ENCODE measurements at places on chromosomes 11 and 22.

GRCh38 chr11:46649180-46649738, 31.9 kb downstream of the ATG13 start:
- peak; percentile 27 for DNase-seq

DNA sequence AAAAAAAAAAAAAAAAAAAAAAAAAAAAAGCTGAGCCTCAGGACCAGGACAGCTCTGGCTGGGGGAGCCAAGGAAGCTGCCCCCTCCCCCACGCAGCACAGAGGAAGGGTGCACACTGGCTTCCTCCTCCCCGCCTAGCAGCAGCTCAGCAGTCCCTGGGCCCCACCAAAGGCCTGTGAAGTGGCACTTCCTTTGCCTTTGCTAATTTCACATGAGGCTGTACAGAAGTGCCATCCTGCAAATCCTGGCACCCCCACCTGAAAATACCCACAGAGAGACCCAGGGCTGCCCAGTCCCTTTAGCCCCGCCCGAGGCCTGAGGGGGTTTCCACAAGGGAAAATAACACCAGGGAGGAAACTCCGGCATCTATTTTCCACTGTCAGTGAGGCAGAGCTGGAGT, 3.9 kb downstream of the RHOG start:
- DNase-seq: no peak

DNA sequence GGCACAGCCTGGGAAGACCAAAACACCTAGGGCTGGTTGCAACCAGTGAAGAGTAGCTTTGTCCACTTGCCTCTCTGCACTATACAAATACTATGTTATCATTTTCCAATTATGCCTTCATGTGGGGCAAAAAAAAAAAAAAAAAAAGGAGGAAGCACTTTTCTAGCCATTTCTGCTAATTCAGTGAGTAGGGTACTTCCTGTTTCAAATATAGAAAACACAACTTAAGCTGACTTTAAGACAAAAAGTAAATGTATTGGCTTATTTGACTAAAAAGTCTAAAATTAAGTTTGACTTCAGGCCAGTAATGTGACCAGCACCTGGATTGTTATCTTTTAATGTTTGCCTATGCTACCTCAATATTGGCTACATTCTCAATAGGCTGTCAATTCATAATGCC, 15.3 kb downstream of the CCDC73 start:
- DNase-seq: no peak

DNA sequence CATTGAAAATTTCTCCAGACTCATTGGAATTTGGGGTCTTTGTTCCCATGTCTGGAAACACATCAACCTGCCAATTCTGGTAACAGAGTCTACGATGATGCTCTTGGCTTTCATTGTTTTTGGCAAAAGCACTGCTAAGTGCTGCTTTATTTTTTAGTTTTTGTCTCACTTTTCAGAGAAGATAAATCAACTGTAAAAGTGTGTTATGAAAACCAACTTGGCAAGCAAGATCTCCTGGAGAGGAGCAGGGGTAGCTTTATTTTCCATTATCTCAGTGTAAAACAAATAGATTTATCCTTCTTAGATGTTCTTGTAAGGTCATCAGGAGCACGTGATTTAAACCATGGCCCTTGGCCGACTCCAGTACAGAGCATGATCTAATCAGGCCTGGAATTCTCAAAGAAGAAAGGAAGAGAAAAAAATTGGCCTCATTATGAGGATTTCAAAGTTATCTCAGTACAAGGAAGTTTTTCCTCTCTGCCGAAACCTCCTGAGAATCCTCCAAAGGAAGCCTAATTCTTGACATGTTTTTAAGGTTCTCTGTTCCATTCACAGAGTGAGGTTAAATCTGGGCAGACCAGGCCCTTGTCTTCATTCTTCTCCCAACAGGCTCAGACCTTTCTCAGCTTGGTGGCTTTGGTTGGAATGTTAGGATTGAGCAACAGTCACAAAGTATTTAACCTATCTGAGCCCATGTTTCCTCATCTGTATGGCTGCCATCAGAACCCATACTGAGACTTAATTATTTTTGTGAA, 16.4 kb upstream of the PAMR1 start:
- DNase-seq: peak; percentile 23

DNA sequence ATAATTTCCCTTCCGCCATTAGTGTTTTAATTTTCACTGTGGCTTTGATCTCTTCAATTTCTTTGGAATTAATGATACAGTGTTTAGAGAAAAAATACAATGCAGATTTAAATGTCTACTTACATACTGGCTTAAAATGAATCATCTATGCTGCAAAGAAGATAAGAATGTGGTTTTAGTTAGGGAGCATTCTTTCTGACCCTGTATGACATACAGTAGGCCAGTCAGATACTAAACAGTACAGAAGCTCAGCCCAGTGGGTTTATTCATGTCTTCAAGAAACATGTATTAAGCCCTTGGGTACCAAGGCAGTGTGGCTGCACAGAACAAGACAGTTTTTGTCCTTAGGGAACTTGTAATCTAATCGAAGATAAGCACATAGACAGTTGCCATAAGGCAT, 268.8 kb downstream of the DDX10 start:
- no peak for DNase-seq

- no peak for DNase-seq
These were observed 645 bp upstream of the GAS2L1 start for GRCh38 chr22:29305836-29306174.

DNA sequence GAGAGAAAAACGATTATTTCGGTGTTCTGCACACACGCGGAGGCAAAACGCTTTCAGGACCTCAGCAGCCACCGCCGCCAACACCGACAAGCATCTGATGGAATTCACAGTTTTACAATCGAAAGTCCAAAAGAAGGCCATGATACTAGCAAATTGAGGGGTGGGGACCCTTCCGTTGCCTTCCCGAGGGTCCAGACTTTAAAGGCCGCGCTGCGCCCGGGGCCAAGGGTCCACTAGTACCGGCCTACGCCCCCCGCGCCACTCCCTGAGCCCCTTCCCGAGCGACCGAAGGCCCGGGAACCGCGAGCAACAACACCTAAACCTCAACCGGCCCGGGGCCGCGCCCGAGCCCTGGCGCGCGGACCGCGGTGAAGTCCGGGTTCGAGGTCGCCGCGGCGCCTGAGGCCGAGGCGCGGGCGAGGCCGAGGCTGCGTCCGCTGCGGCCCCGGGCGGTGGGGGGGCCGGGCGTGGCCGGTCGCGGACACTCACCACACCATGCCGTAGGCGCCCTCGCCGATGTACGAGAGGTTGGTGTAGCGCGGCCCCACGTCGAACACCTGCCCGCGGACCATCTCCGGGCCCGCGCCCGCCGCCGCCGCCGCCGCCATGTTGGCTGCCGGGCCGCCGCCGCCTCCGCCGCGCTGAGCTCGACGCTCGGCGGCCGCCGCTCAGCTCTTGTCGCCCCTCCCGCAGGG, 465 bp downstream of the MAPK1 start:
- DNase-seq: peak; percentile 5

DNA sequence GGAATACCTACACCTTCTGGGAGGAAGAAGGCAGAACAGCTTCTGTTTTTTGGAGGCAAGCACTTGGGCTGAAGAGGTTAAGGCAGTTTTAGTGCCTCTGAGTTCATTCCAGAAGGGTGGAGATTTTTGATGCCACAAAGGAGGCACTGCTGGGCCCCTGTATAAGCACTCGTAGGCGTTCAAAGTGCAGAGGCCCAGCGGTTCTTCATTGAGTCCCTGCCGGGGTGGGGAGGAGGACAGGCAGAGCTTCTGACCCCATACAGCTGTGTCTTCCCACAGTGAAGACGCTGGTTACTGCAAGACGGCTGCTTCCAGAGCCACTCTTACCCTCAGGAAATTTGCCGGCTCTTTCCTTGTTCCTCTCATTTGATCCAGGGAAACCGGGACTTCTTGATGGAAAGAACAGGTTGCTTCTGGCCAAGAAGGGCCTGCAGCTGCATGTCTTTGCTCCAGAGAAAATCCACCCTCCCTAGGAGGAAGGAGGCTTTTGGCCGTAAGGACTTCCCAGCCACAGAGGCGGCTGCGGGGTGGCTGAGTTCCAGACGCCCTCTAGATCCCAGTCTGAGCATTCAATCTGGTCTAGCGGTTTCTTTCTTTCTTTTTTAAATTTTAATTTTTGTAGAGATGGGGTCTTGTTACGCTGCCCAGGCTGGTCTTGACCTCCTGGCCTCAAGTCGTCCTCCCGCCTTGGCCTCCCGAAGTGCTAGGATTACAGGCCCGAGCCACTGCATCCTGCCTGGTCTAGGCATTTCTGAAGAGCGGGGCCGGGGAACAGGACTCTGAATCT, 9.4 kb downstream of the ADAMTS15 start:
- no peak for DNase-seq

- no peak for DNase-seq
These were observed 29.8 kb downstream of the KCNE3 start for GRCh38 chr11:74437441-74438042.

DNA sequence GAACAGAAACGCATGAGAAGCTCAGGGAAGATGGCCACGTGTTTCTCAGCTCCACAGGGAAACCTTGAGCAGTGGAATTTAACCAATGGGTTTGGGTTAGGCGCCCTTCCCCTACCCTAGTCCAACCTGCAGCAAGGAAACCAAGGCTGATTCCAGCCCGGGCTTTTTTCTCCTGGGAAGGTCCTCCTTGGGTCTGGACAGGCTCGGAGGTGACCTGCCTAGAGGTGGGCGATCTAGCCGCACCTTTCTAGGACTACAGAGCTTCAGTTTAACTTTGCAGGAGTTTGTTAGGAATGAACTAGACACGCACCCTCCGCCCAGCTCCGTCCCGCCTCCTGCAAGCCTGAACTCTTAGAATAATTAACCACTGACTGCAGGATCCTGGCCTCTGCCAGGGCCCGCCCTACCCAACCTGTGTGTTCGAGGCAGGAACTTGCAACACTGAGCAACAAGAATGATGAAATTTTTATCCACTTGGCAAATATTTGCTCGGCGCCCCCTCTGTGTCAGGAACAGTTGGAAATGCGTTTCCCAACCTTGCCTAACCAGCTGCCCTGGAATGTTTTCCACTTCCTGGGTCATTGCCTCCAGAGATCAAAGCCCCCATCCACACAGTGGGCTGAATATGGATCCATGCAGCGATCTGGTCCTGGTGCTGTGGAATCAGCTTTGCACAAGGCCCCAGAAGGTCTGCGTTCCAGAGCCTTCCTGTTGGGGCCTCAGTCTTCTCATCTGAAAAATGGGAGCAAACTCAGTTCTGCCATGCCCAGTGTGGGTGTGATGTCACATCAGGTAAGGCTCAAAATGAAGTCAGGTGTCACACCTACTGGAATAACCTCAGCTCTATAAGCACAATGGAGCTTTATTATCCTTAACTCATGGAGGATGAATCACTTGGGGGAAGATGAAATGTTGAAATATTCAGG, 13.3 kb downstream of the MPST start:
- peak; percentile 87 for DNase-seq

DNA sequence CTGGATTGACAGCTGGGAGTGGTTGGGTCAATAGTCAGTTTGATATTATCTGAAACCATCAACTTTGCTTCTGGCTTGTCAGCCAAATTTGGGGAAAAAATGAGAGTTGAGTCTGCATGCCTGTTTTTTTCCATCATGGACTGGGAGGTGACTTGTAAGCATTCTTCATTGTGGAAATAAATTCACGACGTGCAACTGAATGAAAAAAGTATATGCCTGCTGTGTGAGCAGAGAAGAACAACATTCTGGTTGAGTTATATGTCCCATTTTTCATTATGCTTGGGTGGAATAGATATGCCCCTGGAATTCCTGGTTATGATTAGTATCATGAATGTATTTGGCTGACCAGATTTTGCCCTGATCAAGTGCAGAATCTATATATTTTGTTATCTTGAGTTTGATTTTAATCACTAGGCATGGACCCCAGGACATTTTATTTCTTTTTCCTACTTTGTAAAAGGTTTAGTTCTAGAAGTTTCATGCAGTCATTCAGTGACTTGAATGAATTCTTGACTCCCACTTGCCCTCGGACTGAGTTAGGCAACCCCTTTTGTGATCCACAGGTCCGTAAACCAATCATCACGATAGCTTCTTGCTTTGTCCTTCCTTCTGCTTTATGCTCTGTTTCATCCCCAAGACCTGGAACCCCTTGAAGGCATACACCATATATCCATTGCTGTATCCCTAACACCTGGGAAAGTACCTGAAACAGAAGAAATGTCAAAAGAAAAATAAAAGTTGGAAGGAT, 205.8 kb downstream of the NAV2 start:
- no peak for DNase-seq

GRCh38 chr11:120936356-120936755, 87.5 kb upstream of the TBCEL start:
- no peak for DNase-seq

DNA sequence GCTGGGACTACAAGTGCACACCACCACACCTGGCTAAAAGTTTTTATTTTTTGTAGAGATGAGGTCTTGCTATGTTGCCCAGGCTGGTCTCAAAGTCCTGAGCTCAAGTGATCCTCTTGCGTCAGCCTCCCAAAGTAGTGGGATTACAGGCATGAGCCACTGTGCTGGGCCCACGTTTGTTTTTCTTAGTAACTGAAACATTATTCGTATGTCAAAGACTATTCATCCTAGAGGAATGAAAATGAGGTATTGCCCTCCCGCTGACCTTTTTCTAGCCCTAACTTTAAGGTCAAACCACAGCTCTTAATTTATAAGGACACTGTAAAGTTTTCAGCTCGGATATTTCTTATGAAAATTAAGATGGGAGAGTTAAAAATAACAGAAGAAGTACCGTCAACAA, 33.2 kb upstream of the PAX6 start:
- no peak for DNase-seq

DNA sequence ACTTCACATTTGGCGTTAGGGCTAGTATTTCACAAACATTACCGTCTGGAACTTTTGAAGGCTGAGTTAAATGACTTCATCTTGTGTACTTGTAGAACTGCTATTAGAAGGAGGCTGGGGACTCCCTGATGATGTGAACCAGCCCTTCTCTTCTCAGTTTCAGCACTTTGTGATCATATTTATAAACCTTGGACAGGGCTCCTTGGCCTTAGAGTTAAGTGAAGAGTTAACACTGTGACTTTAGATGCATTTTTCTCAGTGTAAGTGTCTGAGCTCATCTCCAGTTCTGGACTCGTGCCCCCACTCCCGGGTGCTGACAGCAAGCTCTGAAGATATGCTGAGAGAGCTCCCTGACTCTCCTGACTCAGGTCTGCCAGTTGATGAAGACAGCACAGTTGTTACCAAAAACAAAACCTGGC, 8.4 kb downstream of the MIAT start:
- no peak for DNase-seq

GRCh38 chr11:76131671-76132631, 74.4 kb downstream of the WNT11 start:
- DNase-seq: no peak

DNA sequence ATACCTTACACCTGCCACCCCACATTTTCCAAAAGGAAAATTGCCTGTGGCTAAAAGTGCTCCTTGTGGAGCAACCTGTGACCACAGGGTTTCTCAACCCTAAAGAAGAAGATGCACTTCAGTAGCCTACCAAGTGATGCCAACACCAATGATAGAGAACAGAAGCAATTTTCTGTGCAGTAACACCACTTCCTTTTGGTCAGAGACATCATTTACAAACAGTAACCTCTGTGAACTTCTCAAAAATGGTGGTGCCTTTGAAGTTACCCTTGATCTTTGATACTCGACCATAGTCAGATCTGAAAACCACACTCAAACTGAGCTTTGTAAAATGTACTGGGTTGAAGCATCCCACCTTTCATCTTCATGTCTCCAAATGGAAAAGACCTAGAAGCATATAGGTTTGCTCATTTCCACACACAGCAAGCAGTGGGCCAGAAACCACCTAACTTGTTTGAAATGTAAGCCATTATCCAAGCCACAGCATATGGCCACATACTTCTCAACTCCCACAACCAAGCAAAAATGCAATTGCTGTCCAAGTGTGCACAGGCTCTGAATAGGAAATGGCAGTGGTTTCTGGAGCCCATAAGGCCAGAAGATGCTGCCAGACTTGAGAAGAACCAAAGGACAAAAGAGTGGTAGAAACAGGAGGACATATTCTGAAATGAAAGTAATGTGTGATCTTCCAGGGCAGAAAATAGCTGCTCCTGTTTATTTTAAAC, 24.3 kb downstream of the MPPED2 start:
- no peak for DNase-seq
